ENCODE measurements at places on chromosomes 5 and 9.

DNA sequence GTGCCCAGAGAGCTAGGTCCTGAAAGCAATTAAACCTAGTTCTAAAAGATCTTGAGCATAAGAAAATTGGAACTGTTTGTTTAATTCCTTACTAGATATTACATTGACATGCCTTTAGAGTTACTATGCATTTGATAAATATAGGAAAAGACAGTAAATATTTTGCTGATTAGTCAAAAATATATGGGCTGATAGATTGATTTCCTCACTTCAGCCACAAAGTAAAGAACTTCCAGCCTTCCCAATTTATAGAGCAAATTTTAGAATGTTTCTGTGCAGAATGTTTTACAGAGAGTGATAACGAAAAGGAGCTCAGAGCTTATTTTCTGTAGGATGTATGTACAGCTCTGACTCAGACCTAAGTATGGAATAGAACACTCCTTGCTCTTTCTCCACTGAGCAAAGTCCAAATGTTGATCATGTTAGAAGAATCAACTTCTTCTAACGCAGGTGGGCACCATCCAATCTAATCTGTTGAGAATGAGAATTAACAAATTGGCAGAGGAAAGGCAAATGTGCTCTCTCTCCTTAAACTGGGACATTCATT lies 72.9 kb upstream of the PAM start:
- no peak for DNase-seq

DNA sequence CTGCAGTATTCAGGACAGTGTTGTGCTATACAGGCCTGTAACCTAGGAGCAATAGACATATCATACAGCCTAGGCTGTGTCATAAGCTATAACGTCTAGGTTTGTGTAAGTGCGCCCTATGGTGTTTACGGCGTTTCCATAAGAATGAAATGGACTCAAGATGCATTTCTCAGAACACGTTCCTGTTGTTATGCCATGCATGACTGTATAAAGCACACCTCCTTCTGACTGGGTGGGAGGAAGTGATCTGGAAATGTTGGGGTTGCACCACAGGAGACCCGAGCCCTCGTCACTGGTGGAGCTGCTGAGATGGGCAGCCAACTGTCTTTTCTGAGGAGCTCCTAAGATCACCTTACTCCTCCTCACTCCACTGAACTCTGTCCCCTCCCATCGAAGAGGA lies 391.3 kb upstream of the DAP start:
- no peak for DNase-seq

GRCh38 chr5:91950328-91950727 lies 567.2 kb upstream of the ARRDC3 start:
- DNase-seq: no peak

- no peak for DNase-seq
Observed at GRCh38 chr9:87718852-87719612, 6.9 kb upstream of the CTSL start.

- no peak for DNase-seq
Observed at GRCh38 chr5:78003919-78004318, 227.8 kb upstream of the TBCA start.

DNA sequence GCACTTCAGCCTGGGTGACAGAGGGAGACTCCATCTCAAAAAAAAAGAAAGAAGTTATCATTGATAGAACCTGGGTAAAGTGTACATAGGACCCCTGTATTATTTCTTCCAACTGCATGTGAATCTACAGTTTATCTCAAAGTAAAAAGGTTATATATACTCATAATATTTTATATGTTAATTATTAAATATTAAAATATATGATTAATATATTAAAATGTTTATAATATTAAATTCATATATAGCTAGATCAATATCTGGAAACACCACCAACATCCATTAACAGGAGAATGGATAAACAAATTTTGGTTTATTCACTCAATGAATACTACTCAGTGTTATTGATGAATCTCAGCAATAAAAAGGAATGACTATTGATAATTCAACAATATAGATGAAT lies 19.7 kb downstream of the C5orf15 start:
- no peak for DNase-seq

GRCh38 chr5:172929371-172929838 lies 29.8 kb upstream of the RPL26L1 start:
- DNase-seq: no peak

- peak; percentile 95 for DNase-seq
Observed at GRCh38 chr9:120868676-120869359, 8.2 kb downstream of the PHF19 start.

GRCh38 chr5:149904293-149904886 lies 40.2 kb downstream of the PDE6A start:
- DNase-seq: no peak

- DNase-seq: no peak
Observed at GRCh38 chr5:61289669-61290306, 42.3 kb upstream of the ZSWIM6 start.

DNA sequence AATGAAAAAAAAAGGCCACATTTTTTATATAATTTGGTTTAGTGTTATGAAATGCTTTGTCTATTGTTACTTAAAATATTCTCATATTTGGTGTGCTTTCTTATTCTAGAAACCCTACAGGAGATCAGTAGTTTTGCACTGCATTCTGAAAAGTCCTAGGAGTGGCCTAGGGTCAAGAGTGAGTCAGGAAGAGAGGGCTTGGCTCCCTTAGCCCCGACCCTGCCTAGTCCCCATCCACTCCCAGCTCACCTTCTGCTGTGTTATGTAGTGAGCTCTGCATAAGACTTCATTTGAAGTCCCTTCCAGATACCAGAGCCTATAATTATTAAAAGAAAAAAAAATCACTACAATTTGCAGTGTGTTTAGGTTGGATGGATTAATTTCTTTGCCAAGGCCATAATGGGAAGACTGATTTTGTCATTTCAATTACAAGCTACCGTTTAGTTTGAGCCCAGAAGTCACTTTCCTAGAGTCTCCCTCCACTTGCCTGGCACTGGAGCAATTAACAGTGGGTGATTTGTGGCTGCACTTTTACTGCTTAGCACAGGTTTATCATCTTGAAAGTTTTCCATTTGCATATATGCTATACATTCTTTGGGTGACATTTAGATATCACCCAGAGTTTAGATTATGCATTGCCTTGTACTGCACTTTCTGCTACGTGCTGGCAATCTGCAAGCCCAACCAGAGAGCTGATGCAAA lies 143.3 kb downstream of the INSYN2B start:
- DNase-seq: no peak

- DNase-seq: no peak
Observed at GRCh38 chr9:133728856-133729616, 9.1 kb downstream of the SARDH start.

- DNase-seq: no peak
Observed at GRCh38 chr5:127757576-127757975, 54.4 kb downstream of the CCDC192 start.

- no peak for DNase-seq
Observed at GRCh38 chr9:123611226-123611625, 255.2 kb downstream of the CRB2 start.

DNA sequence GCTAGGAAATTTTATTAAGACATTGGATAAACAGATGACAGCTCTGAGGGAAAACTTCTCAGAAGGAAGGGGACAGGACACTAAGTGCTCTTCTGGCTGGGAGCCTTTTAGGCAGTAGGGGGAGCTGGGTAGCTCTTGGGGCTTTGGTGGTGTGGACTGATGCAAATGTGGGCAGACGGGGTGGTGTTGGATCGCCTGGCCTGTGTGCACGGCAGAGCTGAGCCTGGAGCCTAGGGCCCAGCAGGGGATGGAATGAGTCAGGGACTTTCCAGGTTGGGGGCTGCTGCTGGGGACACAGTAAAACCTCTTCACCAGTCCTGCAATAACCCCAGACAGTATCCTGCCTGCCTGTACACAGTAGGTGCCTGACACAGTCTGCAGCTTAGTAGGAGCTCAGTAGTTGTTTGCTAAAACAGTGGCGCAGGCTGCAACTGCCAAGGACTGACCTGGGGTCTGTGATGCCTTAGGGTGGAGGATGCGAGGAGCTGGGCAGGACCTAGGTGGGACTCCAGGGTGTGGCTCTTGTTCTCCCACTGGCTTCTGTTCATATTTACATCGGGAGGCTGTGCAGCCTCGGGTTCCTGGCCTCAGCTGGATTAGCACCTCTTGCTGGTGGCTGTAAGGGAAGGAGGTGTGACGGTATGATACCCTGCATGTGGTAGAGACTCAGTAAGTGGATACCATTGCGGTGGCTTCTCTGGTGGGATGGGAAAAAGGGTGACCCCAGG lies 83.8 kb downstream of the DAB2IP start:
- no peak for DNase-seq

DNA sequence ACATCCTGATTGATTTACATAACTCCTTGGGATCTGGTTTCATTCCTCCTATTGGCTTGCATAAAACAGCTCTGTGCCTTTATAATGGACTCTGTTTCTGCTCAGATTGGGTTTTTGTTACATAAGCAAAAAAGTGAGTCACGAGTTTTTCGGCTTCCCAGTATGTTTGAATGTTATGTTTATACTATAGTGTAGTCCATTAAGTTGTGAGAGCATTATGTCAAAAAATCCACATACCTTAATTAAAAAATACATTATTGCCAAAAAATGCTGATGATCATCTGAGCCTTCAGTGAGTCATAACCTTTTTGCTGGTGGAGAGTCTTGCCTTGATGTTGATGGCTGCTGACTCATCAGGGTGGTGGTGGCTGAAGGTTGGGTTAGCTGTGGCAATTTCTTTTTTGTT lies 144.6 kb downstream of the CCDC171 start:
- no peak for DNase-seq

- no peak for DNase-seq
Observed at GRCh38 chr9:132283863-132284262, 70.9 kb downstream of the SETX start.

GRCh38 chr5:172453986-172454357 lies 353 bp downstream of the SH3PXD2B start:
- DNase-seq: no peak

DNA sequence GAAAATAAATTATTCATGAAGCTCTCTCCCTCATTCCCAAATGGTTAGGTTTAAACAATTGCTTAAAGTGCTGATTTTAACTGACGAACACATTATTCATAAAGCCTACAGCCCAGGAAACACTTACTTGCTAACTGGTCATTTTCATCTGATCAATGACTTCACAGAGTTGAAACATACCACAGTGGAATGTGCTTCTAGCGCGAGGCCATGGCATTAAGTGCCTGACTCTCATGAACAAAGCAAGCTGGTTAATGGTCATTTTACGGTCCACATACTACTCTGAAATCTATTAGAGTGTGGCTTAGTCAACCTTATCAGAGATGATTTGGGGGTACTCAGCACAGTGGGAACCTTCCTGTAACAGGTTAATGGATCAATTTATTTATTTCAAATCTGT lies 114.6 kb downstream of the MED27 start:
- no peak for DNase-seq

DNA sequence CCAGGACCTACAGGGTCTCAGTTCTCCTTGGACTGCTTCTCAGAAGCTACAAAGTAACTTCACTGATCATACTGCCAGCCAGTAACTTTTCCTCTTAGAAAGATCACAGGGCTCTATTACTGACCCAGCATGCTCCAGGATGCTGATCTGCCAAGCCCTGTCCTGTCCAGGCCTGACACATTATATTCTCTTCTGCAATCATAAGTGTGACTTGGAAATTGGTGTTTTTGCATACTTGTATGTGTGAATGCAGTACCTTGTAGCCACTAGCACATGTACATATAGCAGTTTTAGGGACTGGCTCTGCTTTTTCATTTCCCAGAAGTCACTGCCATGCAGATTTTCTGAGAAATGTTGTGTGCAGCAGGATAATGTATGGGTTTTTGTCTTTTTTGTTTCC lies 40.1 kb upstream of the CCNH start:
- no peak for DNase-seq

DNA sequence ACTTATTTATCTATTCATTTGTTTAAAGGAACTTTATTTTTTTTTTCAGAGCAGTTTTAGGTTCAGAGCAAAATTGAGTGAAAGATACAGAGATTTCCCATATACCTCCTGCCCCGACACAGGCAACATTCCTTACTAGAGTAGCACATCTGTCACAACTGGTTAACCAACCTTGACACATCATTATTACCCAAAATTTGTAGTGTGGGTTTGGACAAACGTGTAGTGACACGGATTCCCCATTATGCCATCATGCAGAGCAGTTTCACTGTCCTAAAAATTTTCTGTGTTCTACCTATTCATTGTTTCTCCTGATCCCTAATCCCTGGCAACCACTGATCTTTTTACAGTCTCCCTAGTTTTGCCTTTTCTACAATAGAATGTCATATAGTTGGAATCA lies 57.3 kb upstream of the LHFPL2 start:
- DNase-seq: no peak

DNA sequence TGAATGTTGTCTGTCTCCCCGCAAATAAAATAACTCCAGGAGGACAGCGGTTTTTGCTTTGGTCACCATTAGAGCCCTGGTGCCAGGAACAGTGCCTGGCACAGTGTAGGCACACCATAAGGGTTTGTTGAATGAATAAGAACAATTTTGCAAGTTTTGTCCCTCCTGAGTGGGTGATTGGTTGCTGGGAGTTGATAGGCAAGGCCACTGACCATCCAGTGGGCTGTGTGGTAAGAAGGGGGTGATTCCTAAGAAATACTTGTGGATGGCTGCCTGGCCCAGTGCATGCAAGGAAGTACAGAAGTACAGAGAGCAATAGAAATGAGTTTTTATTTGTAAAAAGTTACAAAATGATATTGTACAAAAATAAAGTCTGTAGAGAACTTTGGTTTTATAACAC lies 27.5 kb downstream of the GDNF start:
- DNase-seq: no peak
